ENCODE measurements at places on chromosomes 16 and 17. TPM values are rescaled to one million over a fixed set of nuclear protein-coding genes. Genes with fewer than 3 reads are reported as not detected.

DNA sequence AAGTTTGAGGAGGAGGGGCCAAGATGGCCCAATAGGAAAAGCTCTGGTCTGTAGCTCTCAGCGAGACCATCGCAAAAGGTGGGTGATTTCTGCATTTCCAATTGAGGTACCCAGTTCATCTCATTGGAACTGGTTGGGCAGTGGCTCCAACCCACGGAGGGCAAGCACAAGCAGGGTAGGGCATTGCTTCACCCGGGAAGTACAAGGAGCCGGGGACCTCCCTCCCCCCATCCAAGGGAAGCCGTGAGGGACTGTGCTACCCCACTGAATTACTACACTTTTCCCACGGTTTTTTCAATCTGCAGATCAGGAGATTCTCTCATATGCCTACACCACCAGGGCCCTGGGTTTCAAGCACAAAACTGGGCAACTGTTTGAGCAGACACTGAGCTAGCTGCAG is 58.0 kb upstream of the EFCAB3 start:
- no peaks in the 10 kb centered on the region for H3K36me3 ChIP-seq
- H3K27ac ChIP-seq, result no peak overlapping the region
- no peaks in the 10 kb centered on the region for H3K27me3 ChIP-seq
- DNase-seq, result no peak

GRCh38 chr17:50013079-50013478 is 18.1 kb upstream of the DLX3 start:
- no peak overlapping the region for H3K4me3 ChIP-seq
- no peaks in the 10 kb centered on the region for H3K27me3 ChIP-seq
- H3K36me3 ChIP-seq, result no peaks in the 10 kb centered on the region
- no peak overlapping the region for H3K27ac ChIP-seq
- no peak for DNase-seq
- H3K4me1 ChIP-seq, result no peaks in the 10 kb centered on the region

The KRTAP2-3 gene
- total RNA-seq, result not detected

- H3K36me3 ChIP-seq, result no peaks in the 10 kb centered on the region
- H3K4me3 ChIP-seq, result no peak overlapping the region
- no peaks in the 10 kb centered on the region for H3K27me3 ChIP-seq
- no peak overlapping the region for H3K27ac ChIP-seq
Measured at GRCh38 chr17:22411185-22411784, 719.0 kb downstream of the KCNJ18 start.

GRCh38 chr16:78122774-78123315 is 23.4 kb downstream of the WWOX start:
- H3K36me3 ChIP-seq, result no peaks in the 10 kb centered on the region
- no peak for DNase-seq
- H3K27me3 ChIP-seq, result no peaks in the 10 kb centered on the region
- no peak overlapping the region for H3K27ac ChIP-seq
- H3K4me1 ChIP-seq, result no peaks in the 10 kb centered on the region

The GNGT2 gene
- total RNA-seq, result 24.0 TPM

DNA sequence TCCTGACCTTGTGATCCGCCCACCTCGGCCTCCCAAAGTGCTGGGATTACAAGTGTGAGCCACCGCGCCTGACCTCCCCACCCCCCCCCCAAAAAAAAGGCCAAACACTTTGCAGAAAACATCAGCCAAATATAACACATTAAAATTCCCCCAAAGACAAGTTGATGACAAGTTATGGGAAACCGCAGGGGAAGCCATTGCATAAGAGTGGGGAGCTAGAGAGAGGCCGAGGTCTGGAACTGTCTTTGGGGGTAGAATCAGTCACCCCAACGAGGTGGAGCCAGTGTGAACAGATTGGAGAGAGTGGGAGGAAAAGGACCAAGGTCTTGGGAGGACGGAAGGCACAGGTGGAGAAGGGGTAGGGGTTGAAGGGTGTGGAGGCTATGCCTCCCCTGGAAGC is 2.8 kb downstream of the DRC3 start:
- no peak overlapping the region for H3K27ac ChIP-seq
- DNase-seq, result no peak
- H3K4me1 ChIP-seq, result peaks cover 18% of the 10 kb centered on the region
- no peaks in the 10 kb centered on the region for H3K36me3 ChIP-seq
- H3K27me3 ChIP-seq, result no peaks in the 10 kb centered on the region
- H3K4me3 ChIP-seq, result no peak overlapping the region

The POLR3K gene
- total RNA-seq, result 63.6 TPM

DNA sequence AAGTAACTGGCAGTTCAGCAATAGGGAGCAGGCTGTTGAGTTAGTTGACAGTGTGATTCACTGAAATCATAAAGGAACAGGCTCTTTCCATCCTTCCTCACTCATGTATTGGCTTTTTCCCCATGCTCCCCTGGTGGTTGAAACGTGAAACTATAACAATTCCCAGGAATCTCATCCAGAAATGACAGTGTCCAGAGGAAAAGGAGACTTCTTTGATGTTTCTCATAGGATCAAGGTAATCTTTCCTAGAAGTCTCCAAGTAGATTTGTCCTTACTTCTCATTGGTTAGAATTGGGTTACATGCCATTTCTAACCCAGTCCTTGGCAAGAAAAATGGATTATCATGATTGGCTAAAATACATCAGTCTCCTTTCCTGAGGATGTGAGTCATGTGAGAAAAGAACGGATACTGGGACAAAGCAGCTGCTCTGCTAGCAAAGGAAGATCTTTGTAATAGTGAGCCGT is 14.4 kb downstream of the TTC19 start:
- no peak overlapping the region for H3K27ac ChIP-seq
- no peak overlapping the region for H3K4me3 ChIP-seq
- no peaks in the 10 kb centered on the region for H3K4me1 ChIP-seq
- H3K27me3 ChIP-seq, result no peaks in the 10 kb centered on the region
- no peak for DNase-seq

The HS3ST6 gene
- not detected for total RNA-seq

The CTRB1 gene
- not detected for total RNA-seq

DNA sequence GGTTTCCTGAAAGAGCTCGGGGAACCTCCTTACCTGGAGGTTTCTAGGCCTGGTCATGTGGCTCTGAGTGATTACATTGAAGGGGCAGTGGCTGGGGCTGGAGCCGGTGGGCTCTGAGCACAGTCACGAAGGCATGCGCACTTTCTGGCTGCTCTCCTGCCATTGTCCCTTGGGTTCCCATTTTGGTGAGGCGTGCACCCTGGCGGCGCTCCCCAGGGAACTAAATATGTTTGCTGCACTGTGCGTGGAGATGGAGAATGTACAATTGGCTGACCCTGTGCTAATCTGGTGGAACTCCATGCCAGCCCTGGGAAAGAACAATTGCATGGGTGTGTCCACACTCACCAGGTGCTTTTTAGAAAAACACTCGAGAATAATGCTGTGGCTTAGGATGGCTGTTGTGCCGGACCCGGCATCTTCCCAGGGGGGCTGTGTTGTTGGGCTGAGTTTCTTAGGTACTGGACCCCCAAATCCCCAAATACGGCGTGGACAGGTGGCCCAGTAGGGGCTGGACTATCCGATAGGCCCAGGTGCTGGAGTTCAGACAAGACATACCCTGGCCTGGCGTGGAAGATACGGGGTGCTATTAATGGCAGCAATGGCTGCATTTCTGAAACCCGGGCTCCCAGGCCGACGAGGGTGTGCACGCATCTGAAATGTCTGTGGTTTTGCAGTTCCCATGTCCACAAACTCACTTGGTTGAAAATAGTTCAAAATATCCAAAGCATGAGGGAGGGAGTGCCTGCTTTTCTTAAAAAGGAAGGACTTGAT is 230.5 kb downstream of the SEC14L1 start:
- H3K27me3 ChIP-seq, result no peaks in the 10 kb centered on the region
- H3K27ac ChIP-seq, result no peak overlapping the region
- peaks cover 68% of the 10 kb centered on the region for H3K4me1 ChIP-seq
- H3K36me3 ChIP-seq, result no peaks in the 10 kb centered on the region

The KRT23 gene
- total RNA-seq, result not detected

The ARHGDIG gene
- not detected for total RNA-seq

The CBX4 gene
- total RNA-seq, result 9.8 TPM

DNA sequence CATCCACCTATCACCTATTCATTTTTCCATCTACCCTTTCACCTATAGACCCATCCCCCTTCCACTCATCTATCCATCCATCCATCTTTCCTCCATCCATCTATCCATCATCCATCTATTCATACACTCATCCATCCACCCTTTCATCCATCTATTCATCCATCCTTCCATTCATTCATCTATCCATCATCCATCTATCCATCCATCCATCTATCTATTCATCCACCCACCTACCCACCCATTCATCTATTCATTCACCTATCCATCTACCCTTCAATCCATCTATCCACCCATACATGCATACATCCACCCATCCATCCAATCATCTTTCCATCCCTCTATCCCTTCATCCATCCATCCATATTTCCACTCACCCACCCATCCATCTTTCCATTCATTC is 63.3 kb downstream of the C17orf67 start:
- DNase-seq, result no peak
- no peaks in the 10 kb centered on the region for H3K36me3 ChIP-seq
- H3K4me1 ChIP-seq, result no peaks in the 10 kb centered on the region
- H3K27ac ChIP-seq, result no peak overlapping the region
- H3K4me3 ChIP-seq, result no peak overlapping the region

DNA sequence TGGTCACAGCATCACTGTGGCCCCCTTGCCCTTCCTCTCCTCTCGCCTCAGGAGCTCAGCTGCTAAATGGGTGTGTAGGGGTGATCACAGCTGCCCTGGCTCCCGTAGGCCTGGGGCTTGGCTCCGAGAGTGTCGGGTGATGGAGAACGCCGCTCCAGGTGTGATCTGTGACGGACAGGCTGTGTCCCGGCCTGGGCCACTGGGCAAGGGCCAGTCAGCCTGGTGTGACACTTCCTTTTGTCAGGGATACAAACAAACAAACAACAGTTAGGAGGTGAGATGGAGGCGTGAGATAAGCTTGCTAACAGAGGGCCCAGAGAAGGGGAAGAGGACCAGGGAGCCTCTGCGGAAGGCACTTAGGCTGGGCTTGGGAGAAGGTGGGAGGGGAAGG is 2.0 kb downstream of the ADGRG1 start:
- no peak for DNase-seq
- H3K4me1 ChIP-seq, result peaks cover 4% of the 10 kb centered on the region
- no peaks in the 10 kb centered on the region for H3K36me3 ChIP-seq
- peak overlapping the region; percentile 24 for H3K27ac ChIP-seq

- H3K36me3 ChIP-seq, result peaks cover 10% of the 10 kb centered on the region
- no peak for DNase-seq
- no peaks in the 10 kb centered on the region for H3K27me3 ChIP-seq
- H3K4me3 ChIP-seq, result no peak overlapping the region
- peaks cover 12% of the 10 kb centered on the region for H3K4me1 ChIP-seq
- H3K27ac ChIP-seq, result no peak overlapping the region
Measured at GRCh38 chr16:88710556-88710955, 4.3 kb downstream of the CTU2 start.

DNA sequence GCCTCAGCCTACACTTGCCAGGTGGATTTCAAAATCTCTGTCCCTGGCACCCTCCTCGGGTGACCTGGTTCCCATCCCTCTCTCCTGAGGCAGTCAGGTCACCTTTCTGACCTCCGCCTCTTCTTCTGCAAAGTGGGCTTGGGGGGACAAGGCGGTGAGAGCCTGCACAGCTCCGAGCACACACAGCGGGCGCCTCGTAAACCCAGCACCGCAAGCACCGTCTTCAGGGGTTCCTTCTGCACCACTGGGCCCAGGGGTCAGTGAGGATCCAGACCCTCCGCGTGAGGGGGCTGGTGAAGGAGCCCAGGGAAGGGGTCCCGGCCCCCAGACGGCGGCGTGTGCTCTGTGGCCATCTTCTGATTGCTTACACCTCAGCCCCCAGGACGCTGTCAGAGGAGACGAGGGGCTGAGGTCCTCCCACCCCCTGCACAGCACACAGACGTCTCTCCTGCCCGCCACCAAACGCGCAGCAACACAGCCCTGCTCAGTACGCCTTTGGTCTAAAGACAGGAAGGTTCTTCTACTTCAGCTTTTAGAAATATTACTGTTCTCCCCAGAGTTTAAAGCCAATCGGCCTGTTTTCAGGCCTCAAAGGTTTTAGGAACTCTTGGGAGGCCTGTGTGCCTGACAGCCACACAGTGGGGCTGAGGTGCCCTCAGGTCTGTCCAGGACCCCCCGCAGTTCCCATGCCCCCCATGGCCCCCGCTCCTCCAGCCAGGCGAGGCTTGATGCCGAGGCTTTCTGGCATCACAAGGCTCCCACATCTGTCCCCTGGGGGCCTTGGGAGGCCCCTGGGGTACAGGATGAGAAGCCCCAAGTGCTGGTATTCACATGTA is 2.7 kb downstream of the CBFA2T3 start:
- H3K36me3 ChIP-seq, result no peaks in the 10 kb centered on the region
- peaks cover 3% of the 10 kb centered on the region for H3K27me3 ChIP-seq
- no peaks in the 10 kb centered on the region for H3K4me1 ChIP-seq
- no peak for DNase-seq
- no peak overlapping the region for H3K4me3 ChIP-seq
- peak overlapping the region; percentile 88 for H3K27ac ChIP-seq

DNA sequence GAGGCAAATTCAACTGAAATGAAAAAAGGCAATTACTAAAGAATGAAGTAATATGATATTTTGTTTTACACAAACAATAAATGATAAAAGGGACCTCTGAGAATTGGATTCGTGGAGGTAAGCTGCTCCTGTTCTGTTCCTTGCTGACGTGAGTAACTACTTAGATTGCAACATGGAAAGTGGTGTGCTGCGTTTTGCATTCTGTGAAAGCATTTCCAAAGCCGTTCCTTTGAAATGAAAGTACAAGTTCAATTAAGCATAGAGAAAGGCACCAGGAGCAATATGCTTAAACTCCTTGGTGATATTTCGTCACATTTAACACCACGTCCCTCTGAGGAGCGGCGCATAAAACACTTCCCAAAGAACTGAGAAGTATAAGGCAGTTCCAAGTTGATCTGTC is 381.7 kb downstream of the UTP18 start:
- H3K27ac ChIP-seq, result no peak overlapping the region
- DNase-seq, result no peak
- no peaks in the 10 kb centered on the region for H3K4me1 ChIP-seq
- H3K27me3 ChIP-seq, result no peaks in the 10 kb centered on the region
- H3K4me3 ChIP-seq, result no peak overlapping the region

- peak within 1 kb of the TSS; percentile 94 for H3K4me3 ChIP-seq
- H3K36me3 ChIP-seq, result peaks cover 8% of the 10 kb centered on the region
- peaks cover 24% of the 10 kb centered on the region for H3K4me1 ChIP-seq
- peak within 1 kb of the TSS; percentile 74 for H3K27ac ChIP-seq
- no peaks in the 10 kb centered on the region for H3K27me3 ChIP-seq
- peak; percentile 89 for DNase-seq
Measured at GRCh38 chr16:50065624-50066481, at the start of gene HEATR3. Gene HEATR3, plus strand, starts transcription at chr16:50065970. Its CDS starts 162 bp downstream, at chr16:50066132.

The SLC16A3 gene
- 27.5 TPM for total RNA-seq

DNA sequence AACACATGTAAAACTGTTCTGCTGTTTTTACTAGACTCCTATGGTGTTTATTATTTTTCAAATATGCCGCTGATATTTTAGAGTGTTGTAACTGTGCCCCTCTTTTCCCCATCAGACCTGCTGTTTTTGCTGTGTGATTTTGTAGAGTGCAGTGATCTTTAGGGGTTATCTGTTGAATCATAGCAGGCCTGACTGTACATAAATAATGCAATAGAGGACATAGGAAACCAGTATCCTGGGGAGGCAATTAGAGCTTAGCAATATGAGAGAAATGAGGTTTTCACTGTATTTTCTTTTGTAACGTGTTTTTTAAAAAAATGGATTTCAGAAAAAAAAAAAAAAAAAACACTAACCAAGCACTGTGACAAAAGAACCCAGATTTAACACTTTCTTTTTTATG is 662.2 kb downstream of the TOX3 start:
- H3K27ac ChIP-seq, result no peak overlapping the region
- H3K4me3 ChIP-seq, result no peak overlapping the region
- no peaks in the 10 kb centered on the region for H3K27me3 ChIP-seq
- no peaks in the 10 kb centered on the region for H3K4me1 ChIP-seq
- no peak for DNase-seq

The RNF112 gene
- total RNA-seq, result 0.18 TPM

The ABCA10 gene
- 0.60 TPM for total RNA-seq

GRCh38 chr16:749010-749409 is 8.2 kb upstream of the CIAO3 start:
- no peaks in the 10 kb centered on the region for H3K27me3 ChIP-seq
- H3K4me1 ChIP-seq, result no peaks in the 10 kb centered on the region
- no peak overlapping the region for H3K4me3 ChIP-seq
- DNase-seq, result no peak
- H3K27ac ChIP-seq, result no peak overlapping the region

The KRTAP4-6 gene
- not detected for total RNA-seq
